Progenitor cell of endocrine pancreas (in vitro differentiated cells): ENCODE measurements at places on chromosomes 4 and X.

- DNase-seq: no peak
These were observed 20.5 kb upstream of the DDX3X start for GRCh38 chrX:41313419-41313818.

- no peak for DNase-seq
These were observed 124.0 kb upstream of the STIM2 start for GRCh38 chr4:26736621-26737020.

DNA sequence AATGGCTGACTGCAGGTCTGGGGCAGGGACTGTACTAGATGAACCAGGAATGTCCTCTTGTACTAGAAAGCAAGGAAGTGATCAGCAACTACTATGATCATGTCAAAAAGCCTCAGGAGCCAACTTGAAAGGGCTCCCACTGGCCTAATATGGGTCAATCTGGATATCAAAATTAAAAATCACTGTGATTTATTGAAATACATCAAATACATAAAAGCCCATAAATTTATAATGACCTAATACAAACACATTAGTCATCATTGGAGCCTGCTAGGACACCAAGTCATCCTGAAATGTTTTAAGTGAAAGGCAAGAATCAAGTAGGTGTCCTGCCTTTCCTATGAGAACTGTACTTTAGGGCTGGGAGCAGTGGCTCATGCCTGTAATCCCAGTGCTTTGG is 70.5 kb upstream of the KLHL13 start:
- no peak for DNase-seq

DNA sequence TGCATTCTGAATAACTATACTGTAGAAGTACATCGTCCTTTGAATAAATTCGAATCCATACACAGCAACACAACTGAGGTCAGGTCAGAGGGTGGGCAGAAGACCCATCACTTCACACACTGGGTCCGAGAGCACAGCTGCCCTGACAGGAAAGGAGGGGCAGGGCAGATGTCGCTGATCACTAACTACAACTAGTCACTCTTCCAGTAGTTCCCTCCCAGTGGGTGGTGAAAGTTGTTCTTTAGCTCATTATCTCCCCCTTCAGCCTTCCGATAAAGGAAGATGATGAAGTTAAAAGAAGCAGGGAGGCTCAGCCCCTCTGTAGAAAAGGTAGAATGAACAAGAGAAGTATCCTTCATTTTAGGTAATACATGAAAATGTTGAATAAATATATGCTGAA is 278.9 kb downstream of the INPP4B start:
- DNase-seq: no peak

DNA sequence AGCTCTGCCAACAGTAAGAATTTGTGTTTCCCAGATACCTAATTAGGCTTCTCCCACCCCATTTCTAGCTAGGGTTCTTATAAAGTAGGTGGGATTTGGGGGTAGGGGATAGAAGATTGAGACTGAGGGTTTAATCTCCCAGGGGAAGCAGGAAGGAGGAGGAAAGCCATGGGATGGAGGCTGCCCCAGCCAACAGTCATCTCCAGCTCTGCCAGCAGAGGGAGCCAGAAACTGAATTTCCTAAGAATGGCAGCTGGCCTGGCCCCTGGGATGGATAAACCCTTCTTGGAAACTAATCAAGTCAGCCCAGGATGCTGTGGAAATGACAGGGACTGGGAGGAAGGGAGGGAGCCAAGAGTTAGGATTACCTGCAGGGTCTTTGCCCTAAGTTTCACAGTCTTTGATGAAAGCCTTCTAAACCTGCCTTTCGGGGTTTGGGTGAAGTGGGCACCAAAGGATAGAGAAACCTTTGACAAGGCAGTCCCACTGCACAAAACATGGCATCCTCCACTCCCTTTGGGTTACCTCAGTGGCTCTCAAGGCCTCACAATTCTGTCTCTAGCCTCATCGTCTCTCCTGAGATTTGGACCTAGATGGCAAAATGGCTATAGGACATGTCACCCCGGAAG is 6.7 kb upstream of the ERCC6L start:
- DNase-seq: peak; percentile 41

- DNase-seq: no peak
These were observed 2.4 kb downstream of the LONRF3 start for GRCh38 chrX:118976599-118977340.

- no peak for DNase-seq
These were observed 41.8 kb downstream of the UGT2B28 start for GRCh38 chr4:69322055-69322454.

- DNase-seq: no peak
These were observed 13.3 kb downstream of the CLDN2 start for GRCh38 chrX:106933538-106933961.

DNA sequence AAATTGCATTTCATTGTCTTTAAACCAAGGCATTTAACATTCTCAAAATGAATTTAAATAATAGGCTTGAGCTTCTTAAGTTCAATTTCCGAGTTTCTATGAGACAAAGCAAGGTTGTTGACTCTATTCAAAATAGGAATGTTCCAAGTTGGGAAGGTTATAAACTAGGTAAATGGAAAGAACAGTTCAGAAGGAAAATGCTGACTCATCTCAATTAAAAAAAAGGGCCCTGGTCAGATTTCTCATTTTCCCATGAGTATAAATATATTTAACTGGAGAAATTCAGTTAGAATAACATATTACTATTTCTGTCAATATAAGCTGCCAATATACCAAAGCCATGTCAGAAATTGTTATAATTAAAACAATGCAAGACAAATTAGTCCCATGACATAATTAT is 113.8 kb downstream of the ATP8A1 start:
- DNase-seq: no peak

DNA sequence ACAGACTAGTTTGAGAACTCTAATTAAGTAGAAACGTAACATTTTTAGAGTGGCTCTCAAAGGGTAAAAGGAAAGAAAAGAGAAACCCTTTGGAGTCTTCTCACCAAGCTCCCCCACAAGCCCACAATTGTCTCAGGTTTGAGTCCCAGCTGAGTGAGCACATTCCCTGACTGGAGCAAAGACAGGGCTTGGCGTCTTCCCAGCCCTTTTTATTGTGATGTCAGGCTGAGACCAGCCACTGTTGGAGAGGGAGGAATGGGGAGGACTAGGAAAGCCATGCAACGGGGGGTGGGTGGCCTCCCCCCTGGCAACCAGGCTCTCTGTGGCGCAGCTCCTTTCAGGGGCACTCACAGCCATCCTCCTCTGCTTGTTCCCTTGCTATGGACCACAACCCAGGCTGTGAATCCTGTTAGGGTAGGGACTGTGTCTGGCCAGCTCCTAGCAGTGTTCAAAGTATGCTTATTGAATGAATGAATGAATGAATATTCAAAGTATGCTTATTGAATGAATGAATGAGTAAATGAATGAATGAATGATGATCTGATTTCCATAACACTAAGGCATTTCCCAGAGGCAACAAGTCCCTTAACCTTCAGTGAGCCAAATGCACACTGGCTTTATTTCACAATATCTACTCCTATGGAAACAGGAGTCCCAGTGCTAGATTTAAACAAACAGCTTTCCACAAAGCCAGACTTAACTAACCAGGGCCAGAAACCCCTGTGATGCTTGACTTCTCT is 413.3 kb downstream of the MID1IP1 start:
- no peak for DNase-seq
